ENCODE measurements at places on chromosomes 3 and 15. TPM values are rescaled to one million over a fixed set of nuclear protein-coding genes. Genes with fewer than 3 reads are reported as not detected.
A peak's percentile ranks its signal among the peaks of the same experiment; 100 is the strongest.

DNA sequence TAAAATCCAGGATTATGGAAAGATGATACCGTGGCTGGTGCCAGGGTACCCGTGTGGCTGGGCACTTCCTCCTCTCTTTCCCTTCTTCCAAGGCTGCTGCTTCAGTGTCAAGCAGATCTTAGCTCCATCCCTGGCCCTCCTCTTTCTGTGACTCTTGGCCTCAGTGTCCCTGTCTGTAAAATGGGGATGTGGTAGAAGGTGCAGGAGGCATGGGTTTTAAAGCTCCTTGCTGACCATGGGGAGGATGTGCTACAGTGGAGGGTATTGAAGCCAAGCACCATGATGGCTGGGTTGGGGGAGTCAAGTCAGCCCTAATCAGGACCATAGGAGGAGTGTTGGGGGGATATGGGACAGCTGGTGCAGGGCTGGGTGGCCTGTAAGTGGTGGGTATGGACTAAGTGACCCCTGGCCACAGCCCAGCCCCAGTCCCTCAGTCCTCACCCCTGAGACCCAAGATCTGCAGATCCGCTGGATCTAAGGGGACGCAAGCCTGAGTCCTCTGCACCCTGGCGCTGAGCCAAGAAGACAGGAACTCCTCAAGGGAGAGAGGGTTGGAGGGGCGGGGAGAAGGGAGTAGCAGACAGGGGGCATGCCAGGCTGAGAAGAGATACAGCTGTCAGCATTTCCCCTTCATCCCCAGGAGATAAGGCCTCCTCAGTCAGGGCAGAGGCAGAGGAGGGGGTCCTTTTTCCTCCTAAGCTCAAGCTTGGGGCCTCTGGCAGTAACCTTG lies 12.0 kb downstream of the PTH1R start:
- no peak for DNase-seq

- no peak for DNase-seq
Measured at GRCh38 chr3:57943525-57944495, 64.4 kb upstream of the FLNB start.

FMN1 gene
- total RNA-seq, result 21.9 TPM

- DNase-seq, result no peak
Measured at GRCh38 chr3:42224658-42225421, 41.1 kb downstream of the CCK start.

DNA sequence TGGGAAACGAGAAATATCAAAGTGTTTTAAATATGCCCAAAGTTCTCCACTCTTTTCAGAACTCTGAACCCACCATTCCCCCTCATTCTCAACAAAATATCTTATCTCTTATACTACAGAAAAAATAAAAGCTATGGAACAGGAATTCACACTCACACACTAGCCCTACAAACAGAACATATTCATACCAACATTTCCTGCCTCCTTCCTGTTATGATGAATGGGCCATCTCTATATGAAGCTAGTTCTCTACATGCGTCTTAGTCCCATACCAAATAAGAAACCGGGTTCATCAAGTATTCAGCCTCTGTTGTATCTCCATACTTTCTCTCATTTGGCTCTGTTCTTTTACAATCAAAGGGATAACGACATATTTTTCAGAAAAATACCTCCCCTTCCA lies 72.6 kb downstream of the PLSCR2 start:
- DNase-seq, result no peak

GRCh38 chr15:59879506-59880265 lies 124.4 kb upstream of the FOXB1 start:
- peak; percentile 85 for DNase-seq

GRCh38 chr3:108301695-108302404 lies 5.5 kb downstream of the HHLA2 start:
- DNase-seq, result no peak

Data from LHCN-M2 (cell line).